ENCODE measurements at places on chromosomes 16 and 17.

DNA sequence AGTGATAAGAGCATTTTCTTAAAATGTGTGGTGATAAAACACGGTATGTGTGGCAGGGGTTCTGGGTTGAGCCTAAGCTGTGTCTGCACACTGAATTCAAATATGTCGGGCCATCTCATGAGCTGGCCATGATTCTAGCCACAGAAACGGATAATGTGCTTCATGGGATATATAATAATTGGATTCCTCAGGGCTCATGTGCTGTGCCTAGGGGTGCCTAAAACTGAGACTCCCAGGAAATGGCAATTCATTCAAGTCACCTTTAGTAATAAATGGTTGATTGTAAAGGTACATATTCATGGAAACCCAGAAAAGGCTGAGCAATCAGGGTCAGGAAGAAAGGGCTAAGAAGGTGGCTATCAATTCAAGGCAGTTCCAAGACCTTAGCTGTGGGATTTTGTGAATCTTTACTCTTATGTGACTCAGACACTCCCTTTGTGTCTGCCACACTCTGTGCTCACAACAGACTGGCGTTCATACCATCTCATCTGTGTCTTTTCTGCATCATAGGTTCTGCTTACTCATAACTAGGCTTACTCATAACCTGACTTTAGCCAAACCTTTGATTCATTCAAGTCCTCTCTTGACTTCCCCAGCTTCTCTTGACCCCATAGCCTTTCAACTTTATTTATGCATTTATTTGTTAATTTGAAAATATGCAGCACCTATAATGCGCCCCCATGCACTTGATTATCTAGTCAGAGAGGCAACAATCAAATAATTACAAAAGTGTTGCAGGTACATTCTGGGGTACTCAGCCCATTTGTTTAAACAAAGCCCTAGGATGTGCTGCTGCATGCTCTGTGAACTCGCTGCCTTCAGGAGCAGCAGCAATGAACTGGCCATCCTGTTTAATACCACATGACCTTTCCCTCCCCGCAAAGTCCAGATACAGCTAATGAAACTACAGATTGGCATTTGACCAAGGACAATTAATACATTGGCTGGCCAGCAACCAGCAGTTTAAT lies 28.4 kb upstream of the MED13 start:
- no peak for DNase-seq

DNA sequence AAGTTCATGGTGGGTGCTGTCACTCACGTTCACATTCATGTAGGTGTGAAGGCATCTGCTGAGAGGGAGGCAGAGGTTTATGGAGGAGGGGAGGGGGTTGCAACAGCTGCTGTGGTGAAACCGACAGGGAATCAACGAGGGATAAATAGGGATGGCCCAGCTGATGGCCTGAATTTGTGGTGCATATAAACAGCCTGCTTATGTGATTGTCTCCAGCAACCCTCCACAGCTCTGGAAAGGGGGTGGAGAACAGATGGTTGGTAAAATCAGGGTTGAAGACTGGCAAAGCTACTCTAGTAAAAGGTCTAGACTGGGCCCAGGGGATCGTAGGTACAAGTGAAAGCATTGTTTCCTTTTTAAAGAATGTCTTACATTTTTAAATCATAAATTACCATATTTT lies 53.7 kb downstream of the IQCK start:
- no peak for DNase-seq

GRCh38 chr16:81866820-81867440 lies 87.8 kb downstream of the PLCG2 start:
- peak; percentile 15 for DNase-seq

DNA sequence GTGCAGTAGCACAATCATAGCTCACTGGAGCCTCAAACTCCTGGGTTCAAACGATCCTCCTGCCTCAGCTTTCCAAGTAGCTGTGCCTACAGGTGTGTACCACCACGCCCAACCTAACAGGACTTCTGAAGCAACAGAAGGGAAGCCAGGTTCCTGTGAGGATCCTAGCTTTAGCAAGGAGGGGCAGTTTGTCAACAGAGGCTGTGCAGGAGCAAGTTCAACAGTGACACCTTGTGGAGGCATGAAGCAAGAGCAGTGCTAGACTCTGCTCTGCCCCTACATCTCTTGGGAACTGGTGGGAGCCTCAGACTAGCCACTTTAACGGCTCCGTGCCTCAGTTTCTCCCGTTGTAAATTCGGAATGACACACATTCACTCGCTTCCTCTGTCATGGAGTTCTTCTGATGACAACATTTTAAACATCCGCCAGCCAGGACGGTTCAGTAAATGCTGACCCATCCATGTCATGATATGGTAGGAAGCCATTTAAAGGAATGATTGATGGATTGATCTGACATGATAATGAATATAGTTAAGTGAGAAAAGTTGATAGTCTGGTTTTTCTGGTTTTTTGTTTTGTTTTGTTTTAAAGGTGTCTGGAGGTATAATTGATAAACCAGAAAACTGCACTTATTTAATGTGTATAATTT lies 218.7 kb downstream of the MRTFB start:
- no peak for DNase-seq

DNA sequence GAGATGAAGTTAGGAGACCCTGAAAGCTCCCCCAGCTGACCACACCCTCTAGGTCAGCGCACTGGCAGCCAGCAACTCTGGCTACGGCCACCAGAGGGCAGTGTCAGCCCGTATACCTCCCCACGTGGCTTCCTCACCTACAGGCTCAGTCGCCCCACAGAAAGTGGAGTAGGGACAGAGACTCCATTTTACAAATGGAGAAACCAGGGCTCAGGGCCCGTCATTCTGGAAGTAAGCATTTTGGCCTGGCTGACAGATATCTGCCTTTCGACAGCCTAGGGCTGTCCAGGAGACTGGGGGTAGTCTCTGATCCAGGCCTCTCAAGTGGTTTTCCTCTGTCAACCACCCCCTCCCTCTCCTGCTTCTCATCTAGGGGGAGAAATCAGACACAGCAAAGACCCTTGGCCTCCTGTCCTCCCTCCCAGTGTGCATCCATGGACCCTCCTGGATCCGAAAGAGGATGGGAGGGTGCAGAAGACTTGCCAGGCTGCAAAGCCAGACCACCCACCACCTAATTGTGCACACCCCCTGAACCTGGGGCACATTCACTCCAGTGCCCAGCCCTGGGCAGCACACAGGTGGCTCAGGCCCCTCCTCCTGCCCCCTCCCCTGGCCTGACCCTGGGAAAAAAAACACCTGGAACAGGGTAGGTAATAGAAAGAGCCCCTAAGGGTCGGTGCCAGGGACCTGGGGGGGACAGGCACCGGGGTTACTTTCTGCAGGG lies 3.8 kb upstream of the HAP1 start:
- peak; percentile 90 for DNase-seq
